IPS-NIHi11 (cell line): ENCODE measurements at places on chromosomes 6 and 20.
A peak's percentile ranks its signal among the peaks of the same experiment; 100 is the strongest.

GRCh38 chr6:154408891-154409500, 52.4 kb upstream of the IPCEF1 start:
- peak; percentile 33 for DNase-seq

GRCh38 chr6:3433005-3433404, 23.8 kb downstream of the SLC22A23 start:
- DNase-seq = no peak

DNA sequence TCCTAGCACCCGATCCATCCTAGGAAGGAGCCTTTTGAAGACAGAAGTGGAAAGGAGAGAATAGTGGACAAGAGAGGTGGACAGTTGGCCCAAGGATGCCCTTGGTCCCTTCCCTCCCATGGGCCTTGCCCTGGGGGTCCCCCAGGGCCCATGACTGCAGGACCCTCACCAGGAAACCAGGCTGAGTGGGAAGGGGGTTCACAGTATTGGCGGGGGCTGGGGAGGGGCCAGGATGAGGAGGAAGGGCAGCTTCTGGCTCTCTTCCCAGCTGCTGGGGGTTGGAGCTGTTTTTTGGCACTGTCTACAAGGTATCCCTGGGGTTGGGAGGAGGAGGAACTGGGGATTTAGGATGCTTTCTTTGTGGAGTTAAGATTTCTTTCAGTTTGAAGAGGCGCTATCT, 4.0 kb upstream of the DSN1 start:
- no peak for DNase-seq

- DNase-seq = no peak
Observed at GRCh38 chr6:3031857-3032640, 32.4 kb downstream of the NQO2 start.

GRCh38 chr6:14178083-14178445, 60.5 kb downstream of the CD83 start:
- DNase-seq = no peak

GRCh38 chr20:58374027-58374850, 14.8 kb upstream of the VAPB start:
- DNase-seq = no peak

DNA sequence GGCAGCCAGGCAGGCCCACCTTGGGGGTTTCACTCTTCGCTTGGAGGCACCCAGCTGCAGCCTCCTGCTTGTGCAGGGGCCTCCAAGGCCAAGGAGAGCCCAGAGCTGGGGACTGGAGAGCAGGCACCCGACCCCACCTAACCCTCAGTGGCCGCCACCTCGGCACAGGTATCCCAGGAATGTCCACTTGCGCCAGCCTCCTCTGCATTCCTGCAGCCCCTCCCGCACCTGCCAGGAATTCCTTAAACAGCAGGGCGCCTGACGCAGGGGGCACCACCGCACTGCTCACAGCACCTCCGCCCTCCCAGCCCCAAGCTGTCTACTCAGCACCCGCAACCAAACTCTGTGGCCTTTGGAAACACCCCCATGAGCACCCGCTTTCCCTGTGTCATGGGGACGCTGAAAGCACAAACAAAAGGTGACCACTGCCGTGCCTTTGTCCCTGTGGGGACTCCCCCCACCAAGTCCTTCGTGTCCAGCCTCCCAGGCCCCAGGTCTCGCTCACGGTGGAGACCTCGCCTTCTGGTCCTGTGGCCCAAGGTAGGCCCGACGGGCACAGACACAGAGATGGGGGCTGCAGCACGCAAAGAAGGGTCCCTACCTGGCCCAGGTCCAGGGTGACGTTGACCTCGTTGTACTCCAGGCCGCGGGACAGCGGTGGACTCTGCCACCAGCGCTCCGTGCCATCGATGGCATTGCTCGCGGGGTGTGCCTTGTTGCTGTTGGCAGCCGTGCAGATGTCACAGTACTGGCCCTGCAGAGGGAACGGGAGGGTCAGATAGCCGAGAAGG, 5.1 kb downstream of the LAMA5 start:
- DNase-seq = peak; percentile 81

- DNase-seq = no peak
Observed at GRCh38 chr6:80454661-80455365, 348.3 kb downstream of the BCKDHB start.

DNA sequence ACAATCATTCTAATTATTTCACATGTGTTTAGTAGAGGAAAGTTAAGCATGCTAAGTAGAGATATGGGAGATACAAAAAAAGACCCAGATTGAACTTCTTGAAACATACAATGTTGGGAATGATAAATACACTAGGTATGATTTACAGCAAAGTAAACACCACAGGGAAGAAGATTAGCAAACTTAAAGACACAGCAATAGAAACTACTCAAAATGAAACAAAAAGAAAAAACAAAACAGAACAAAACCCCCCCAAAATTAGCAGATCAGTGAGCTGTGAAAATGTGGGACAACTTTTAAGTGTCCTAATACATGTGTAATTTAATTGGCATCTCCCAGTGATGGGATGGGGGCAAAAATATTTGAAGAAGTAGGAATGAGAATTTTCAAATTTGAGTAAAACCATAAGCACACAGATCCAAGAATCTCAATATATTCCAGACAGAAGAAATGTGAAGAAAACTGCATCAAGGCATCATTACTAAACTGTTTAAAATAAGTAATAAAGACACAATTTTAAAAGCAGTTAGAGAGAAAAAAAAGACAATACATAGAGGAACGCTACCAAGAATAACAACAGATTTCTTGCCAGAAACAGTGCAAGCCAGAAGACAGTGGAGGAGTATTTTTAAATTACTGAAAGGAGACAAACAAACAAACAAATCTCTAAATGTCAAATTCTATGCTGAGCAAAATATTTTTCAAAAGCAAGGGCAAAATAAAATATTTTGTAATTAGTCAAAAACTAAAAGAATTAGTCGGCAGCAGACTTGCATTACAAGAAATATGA, 473.7 kb downstream of the QKI start:
- no peak for DNase-seq

DNA sequence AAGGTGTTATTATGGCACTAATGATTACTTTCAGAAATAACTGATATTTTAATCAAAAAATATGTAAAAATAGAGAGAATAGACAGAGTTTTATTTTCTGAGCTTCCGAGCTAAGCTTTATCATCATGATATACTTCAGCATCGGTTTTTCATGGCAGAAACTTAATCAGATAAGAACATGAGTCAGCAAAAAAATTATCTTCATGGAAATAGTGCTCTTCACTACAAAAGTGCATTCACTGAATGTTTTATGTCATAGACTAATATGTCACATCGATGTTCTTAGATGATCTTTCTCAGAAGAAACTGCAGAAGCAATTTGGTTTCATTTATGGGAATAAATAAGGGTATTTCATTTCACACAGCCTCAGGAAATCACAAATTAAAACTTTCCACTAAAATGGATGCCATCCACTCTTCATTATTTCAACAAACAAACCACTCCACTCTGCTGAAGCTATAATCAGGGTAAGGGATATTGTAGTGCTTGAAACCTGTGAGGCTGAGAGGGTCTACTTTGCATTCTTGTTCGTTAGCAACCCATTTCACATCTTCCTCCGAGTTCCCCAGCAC, 10.2 kb upstream of the MAP3K7 start:
- DNase-seq = peak; percentile 12

GRCh38 chr6:15876406-15876805, 213.6 kb upstream of the DTNBP1 start:
- DNase-seq = no peak

DNA sequence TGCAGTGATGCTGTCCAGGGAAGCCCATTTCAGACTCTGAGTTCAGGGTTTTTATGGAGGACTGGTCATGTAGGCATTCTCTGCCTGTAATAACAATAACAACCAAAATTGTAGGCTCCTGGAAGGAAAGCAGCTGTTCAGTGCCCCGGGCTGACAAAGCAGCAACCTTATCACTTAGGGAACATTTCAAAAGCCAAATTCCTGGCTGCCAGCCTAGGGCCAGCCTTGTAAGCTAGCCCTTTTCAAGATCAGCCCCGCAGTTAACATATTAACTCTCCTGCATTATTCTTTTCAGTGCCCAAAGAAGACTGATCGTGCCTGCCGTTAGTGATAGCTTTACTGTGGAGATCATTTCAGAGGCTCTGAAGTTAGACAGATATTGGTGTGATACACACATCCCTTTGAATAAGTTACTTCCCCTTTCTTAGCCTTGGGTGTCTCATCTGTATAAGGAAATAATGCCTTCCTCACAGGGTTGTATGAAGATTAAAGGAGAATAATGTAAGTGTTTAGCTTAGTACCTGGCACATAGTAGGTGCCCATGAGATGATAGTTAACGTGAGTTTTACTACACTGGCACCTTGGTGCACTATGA, 44.1 kb downstream of the CTNNBL1 start:
- DNase-seq = no peak
